Right atrium auricular region (tissue), 2 donors: ENCODE measurements at places on chromosomes 11 and 22.

DNA sequence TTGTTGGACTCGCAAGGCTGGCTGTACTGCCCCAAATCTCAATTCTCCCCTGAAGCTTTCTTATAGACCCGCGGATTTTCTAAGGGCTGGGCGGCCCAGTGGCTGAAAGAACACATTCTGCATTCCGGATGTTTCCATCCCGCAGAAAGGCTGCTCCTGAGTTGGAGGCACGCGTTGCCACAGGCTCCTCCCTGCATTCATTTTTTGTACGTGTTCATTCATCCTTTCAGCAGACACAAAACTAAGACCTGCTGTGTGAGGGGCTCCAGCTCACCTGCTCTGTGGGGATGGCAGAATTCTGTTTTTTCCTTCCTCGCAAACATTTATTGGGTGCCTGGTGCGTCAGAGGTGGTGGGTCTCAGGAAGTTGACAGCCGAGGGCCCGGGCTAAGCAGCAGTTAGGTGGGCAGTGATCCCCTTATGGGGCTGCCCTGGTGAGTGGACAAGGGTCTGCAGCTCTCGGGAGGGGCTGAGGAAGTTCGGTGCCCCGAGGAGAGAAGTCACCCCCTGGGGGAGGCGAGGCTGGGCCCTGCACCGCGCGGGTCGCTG lies 23.7 kb downstream of the SHANK3 start:
- no peak for DNase-seq

DNA sequence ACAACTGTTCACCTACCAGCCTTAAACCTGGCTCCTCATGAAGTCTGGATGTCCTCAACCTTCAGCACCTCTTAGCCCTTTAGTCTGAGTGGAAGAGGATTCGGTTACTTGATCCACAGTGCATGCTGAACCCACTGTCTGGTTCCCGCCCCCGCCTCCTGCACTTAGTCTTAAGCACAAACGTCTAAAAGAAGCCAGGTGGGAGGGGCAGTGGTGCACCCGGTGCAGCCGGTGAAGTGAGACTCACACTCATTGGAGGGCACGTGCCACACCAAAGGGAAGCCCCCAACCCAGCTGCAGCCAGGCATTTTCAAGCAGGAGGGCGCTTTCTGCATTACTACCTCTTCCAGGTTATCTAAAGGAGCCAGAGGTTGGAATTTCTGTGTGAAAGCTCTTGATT lies 146.8 kb downstream of the COMMD9 start:
- no peak for DNase-seq

GRCh38 chr22:46734830-46735453 lies 3.1 kb downstream of the CERK start:
- DNase-seq: no peak

GRCh38 chr11:92224054-92224406 lies 588 bp upstream of the FAT3 start:
- no peak for DNase-seq

GRCh38 chr11:9231848-9232177 lies 33.3 kb downstream of the DENND5A start:
- DNase-seq: no peak

- DNase-seq: no peak
Measured at GRCh38 chr11:48047616-48048015, 67.3 kb downstream of the PTPRJ start.

DNA sequence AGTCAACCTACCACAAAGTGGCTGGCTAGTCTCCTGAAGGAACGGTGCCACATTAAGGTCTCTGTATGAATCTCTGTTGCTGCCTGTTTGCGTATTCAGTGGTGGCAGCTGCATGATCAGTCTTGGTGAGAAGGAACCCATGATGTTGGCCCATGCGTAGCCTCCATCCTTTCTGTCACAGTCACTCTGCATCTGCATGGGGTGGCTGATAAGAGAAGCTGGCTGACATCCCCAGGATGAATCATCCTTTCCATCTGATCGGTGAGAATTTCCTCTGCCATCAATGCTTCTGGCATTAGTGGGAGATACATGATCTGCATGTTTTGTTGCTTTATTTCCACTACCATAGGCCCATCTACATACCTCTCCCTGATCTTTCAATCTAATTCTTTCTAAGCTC lies 199.0 kb upstream of the NECTIN1 start:
- no peak for DNase-seq

DNA sequence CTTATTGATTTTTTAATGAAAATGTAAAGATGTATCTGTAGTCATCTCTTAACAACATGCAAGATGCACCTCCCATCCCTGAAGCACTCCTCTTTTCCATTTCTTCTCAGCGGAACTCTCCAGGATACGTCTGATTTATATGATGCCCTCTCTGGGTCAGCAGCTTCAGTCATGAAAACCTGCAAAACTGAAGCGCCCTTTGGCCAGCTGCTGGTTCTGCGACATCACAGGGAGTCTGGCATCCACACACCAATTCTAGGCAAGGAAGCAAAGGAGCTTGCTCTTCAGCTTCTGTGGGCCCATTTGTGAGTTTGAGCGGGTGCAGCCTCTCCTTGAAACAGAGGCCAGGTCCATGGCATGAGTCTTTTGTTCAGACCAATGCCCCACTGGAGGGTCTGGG lies 1253.3 kb downstream of the TBC1D22A start:
- peak; percentile 26 for DNase-seq

- DNase-seq: no peak
Measured at GRCh38 chr11:18056561-18057181, 10.6 kb upstream of the TPH1 start.
